ENCODE measurements at places on chromosomes 2 and 18.

GRCh38 chr18:75289761-75290160 lies 79.2 kb downstream of the TSHZ1 start:
- no peak for DNase-seq
- no peaks in the 10 kb centered on the region for H3K4me1 ChIP-seq
- H3K36me3 ChIP-seq, result peaks cover 17% of the 10 kb centered on the region
- no peak overlapping the region for H3K4me3 ChIP-seq

DNA sequence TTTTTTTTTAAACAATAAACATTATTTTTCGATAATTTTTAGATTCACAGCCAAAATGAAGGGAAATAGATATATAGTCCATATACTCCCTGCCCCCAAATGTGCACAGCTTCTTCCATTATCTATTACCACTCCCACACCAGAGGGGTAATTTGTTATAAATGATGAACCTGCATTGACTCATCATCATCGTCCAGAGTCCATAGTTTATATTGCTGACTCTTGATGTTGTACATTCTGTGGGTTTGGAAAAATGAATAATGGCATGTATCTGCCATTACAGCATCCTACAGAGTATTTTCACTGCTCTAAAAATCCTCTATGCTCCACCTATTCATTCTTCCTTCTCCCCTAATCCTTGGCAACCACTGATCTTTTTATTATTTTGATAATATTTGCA lies 121.5 kb downstream of the LTBP1 start:
- no peaks in the 10 kb centered on the region for H3K4me1 ChIP-seq
- no peak overlapping the region for H3K27ac ChIP-seq
- no peak for DNase-seq
- peaks cover 2% of the 10 kb centered on the region for H3K27me3 ChIP-seq
- H3K36me3 ChIP-seq, result no peaks in the 10 kb centered on the region

DNA sequence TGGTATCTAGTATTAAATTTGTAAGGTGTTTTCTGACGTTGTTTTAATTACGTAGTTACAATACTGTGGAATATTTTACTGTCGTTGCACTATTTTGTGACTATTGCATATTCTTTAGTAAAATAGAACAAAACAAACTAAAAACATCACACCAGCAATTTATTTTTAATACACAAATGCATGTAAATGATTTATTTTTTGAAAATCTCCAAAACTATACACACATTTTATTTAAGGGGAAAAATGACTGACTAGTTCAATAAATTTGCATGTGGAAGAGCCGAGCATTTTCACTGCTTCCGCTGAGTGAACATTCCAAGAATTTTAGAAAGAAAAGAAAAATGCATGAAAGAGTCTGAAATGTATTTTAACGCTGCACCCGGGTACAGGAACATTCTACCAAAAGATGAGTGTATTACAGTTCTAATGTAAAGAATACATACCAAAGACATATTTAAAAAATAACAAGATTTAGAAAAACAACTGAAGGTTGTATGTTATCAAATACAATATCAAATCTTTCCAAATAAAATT lies 257.7 kb downstream of the MEIS1 start:
- H3K36me3 ChIP-seq, result no peaks in the 10 kb centered on the region
- H3K4me3 ChIP-seq, result no peak overlapping the region
- no peak overlapping the region for H3K27ac ChIP-seq
- H3K27me3 ChIP-seq, result no peaks in the 10 kb centered on the region
- no peaks in the 10 kb centered on the region for H3K4me1 ChIP-seq
- no peak for DNase-seq

DNA sequence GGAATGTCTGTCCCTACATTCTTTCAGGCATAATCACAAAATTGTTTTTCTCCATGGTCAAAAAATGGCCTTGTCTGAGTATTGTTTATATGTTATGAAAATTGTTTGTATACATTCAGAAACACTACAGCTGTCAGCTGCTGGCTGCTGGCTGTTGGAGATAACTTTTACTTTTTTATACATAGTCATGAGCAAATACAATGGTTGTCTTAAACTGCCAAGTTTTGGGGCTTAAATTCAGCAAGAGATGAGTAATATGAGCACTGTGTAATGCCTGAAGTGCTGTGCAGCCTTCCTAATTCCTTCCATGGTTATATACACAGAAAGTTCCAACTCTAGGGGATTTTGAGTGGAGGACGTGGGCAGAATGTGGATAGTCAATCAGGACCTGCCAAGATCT lies 168.9 kb upstream of the RMP24 start:
- H3K4me3 ChIP-seq, result no peak overlapping the region
- H3K4me1 ChIP-seq, result no peaks in the 10 kb centered on the region
- DNase-seq, result no peak
- H3K36me3 ChIP-seq, result no peaks in the 10 kb centered on the region
- H3K27ac ChIP-seq, result no peak overlapping the region
- peaks cover 10% of the 10 kb centered on the region for H3K27me3 ChIP-seq

DNA sequence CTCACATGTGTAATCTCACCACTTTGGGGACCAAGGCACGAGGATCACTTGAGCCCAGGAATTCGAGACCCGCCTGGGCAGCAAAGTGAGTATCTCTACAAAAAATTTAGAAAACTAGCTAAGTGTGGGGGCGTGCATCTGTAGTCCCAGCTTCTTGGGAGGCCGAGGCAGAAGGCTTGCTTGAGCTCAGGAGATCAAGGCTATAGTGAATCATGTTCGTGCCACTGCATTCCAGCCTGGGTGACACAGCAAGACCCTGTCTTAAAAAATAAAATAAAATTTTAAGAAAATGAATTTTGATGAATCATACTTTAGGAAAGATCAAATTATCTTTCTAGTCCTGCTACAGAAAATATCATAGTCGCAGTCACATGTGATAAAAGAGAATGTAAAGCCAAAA lies 46.9 kb downstream of the CABYR start:
- no peaks in the 10 kb centered on the region for H3K4me1 ChIP-seq
- DNase-seq, result no peak
- no peak overlapping the region for H3K4me3 ChIP-seq
- peaks cover 15% of the 10 kb centered on the region for H3K27me3 ChIP-seq
- H3K27ac ChIP-seq, result no peak overlapping the region

DNA sequence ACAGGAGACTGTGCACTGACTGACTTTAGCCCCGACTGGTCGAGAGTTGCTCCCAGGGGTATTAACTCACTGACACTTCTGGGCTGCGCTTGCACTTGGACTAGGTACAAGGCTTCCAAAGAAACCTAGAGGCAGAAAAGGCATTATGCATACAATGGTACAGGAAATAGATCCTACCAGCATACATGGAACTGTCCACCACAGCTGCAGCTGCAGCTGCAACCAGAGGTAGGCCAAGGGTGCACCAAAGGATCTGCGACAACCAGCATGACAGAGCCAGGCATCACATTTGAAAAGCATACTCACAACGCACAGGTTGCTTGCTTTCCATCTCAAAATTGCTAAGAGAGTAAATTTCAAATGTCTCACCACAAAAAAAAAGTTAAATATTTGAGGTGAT lies 22.6 kb upstream of the PGAP1 start:
- H3K4me3 ChIP-seq, result no peak overlapping the region
- H3K36me3 ChIP-seq, result no peaks in the 10 kb centered on the region
- no peak overlapping the region for H3K27ac ChIP-seq
- no peak for DNase-seq

DNA sequence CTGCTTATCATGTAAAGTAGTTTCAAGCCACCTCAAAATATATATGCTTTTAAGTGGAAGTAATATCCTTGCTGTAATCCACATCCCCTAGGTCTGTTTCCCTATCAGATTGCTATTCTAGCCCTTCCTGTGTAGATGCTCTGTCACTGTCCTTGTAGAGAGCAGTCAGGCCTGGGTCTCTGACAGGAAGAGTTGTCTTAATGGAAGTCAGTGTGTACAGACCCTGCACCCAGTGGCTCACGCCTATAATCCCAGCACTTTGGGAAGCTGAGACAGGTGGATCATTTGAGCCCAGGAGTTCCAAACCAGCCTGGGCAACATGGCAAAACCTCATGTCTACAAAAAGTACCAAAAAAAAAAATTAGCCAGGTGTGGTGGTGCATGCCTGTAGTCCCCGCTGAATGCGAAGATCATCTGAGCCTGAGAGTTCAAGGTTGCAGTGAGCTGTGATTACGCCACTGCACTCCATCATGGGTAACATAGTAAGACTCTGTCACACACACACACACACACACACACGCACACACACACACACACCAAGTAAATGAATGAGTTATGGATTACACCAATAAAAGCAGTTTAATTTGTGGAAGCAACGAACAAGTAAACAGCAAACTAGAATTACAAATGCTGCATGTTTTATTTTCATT lies 70.2 kb upstream of the DSC1 start:
- H3K27ac ChIP-seq, result no peak overlapping the region
- no peaks in the 10 kb centered on the region for H3K4me1 ChIP-seq
- H3K36me3 ChIP-seq, result no peaks in the 10 kb centered on the region
- H3K4me3 ChIP-seq, result no peak overlapping the region
- H3K27me3 ChIP-seq, result no peaks in the 10 kb centered on the region
- no peak for DNase-seq

- peaks cover 40% of the 10 kb centered on the region for H3K4me1 ChIP-seq
- peaks cover 55% of the 10 kb centered on the region for H3K27me3 ChIP-seq
- H3K36me3 ChIP-seq, result peaks cover 17% of the 10 kb centered on the region
- no peak overlapping the region for H3K4me3 ChIP-seq
- DNase-seq, result no peak
These were observed 2.9 kb upstream of the TLX2 start for GRCh38 chr2:74511104-74511989.

DNA sequence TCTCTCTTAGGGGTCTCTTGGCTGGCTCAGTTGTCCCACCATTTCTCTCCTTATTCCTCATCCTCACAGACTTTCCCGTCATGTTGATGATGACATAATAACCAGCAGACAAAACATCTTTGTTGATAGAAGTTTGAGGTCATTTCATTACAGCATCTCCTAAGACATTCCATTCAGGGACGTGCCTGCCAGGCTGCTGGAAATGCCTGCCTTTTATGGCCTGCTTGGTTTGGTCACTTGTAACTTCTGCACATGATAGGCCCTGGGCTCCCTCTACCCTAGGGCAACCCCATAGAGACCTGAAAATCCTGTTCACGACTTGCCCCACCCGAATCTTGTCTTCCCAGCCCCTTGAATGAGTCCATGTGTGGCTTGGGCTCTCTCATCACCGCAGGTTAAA lies 81.7 kb downstream of the SDC1 start:
- no peaks in the 10 kb centered on the region for H3K36me3 ChIP-seq
- H3K4me3 ChIP-seq, result no peak overlapping the region
- peaks cover 9% of the 10 kb centered on the region for H3K27me3 ChIP-seq
- no peak for DNase-seq

DNA sequence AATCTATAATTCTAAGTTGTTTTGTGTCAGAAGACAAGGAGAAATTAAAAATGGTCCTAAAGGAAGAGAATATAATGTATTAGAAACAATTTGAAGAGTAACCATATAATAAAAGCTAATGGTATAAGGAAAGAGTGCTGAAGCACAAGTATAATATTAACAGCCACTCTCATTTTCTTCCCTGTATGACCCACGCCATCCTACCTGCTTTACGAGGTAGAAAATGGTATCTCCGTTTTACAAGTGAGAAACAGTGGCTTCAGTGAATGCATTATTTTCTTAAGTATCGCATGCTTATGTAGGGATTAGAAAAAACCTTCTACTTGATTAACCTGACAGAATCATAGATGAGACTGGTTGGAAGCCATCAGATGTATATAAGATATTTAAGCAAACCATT lies 266.2 kb downstream of the CCDC102B start:
- H3K27me3 ChIP-seq, result no peaks in the 10 kb centered on the region
- no peak overlapping the region for H3K4me3 ChIP-seq
- DNase-seq, result no peak
- H3K4me1 ChIP-seq, result no peaks in the 10 kb centered on the region

GRCh38 chr2:232875256-232876121 lies 5.4 kb downstream of the SNORC start:
- H3K27ac ChIP-seq, result no peak overlapping the region
- peak overlapping the region; percentile 55 for H3K4me3 ChIP-seq
- H3K27me3 ChIP-seq, result peaks cover 11% of the 10 kb centered on the region
- H3K36me3 ChIP-seq, result no peaks in the 10 kb centered on the region

- H3K4me3 ChIP-seq, result no peak overlapping the region
- peaks cover 35% of the 10 kb centered on the region for H3K4me1 ChIP-seq
- no peak overlapping the region for H3K27ac ChIP-seq
- DNase-seq, result no peak
These were observed 7.1 kb downstream of the TIA1 start for GRCh38 chr2:70241340-70241739.

DNA sequence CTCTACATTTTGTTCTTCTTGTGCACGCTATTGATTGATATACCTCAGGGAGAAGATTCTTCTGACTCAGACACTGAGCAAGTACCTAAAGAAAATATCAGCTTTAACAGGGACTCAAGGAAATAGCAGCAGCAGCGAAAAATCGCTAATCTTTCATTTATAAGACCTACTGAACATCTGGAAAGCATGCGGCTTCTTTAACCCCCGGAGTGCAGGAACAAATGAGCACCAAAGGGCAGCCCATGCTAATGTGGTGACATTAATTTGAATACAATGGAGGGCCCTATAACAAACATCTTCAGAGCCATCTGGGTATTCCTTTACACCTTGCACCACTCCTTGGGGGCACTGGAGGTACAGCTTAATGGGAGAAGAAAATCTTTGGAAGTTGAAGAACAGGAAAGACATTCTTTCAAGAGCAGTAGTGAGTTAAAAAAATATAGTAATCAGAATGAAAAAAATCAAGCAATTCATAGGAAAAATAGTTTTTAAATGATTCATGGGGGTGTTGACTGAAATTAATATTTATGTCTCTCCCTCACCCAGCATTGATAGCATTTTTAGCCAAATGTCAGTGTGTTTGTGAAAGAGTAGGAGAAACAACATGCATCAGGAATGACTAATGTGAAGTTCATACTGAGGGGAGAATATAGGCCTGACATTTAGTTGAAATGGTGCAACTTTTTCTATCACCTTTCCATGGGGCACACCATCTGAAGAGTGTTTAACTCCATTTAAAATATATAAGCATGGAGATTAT lies 281.7 kb downstream of the HRH4 start:
- no peak for DNase-seq
- H3K4me3 ChIP-seq, result no peak overlapping the region
- no peak overlapping the region for H3K27ac ChIP-seq

- no peak overlapping the region for H3K27ac ChIP-seq
- no peak overlapping the region for H3K4me3 ChIP-seq
- DNase-seq, result no peak
- H3K27me3 ChIP-seq, result no peaks in the 10 kb centered on the region
- H3K36me3 ChIP-seq, result no peaks in the 10 kb centered on the region
- peaks cover 19% of the 10 kb centered on the region for H3K4me1 ChIP-seq
These were observed 46.9 kb upstream of the CD28 start for GRCh38 chr2:203659331-203660049.

GRCh38 chr2:144894612-144895599 lies 375.0 kb upstream of the ZEB2 start:
- H3K27ac ChIP-seq, result no peak overlapping the region
- H3K36me3 ChIP-seq, result no peaks in the 10 kb centered on the region
- peaks cover 4% of the 10 kb centered on the region for H3K27me3 ChIP-seq
- DNase-seq, result no peak
